Pancreas (tissue), 10 donors: ENCODE measurements at places on chromosomes 6 and 20.
A peak's percentile ranks its signal among the peaks of the same experiment; 100 is the strongest.

DNA sequence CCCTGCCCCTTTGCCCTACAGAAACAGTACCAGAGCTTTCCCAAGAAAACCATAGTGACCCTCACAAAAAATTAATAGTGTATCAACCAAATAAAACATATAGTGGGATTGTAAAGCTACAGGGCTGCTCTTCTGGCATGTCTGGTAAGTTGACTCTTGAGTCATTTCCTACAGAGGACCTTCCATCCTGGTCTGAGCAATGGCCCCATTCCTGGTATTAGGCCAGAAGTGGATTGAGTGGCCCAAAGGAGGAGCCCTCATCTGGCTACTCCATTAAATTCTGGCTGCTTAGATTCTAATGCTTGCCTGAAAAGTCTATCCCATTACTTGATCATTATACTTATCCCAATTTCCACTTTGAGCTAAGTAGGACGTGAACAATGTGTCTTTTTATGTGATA, 150.9 kb upstream of the HMGN3 start:
- DNase-seq, result no peak

GRCh38 chr6:163381118-163381756, 33.3 kb upstream of the QKI start:
- no peak for DNase-seq

DNA sequence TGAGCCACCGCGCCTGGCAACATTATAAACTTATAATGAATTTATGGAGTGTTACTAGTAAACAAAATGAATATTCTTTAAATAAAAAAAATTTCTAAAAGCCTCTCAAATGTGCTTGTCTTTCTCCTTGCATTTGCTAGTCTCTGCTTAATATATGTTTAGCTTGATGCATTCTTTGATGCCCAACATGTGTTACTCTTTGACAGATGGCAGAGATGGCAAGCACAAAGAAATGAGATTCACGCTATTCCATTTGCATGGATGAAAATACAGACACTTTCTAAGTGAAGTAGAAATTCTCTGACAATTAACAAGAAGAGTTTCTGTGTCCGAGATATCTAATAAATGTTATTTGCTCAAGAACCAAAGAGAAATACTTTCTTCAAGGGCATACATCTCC, 30.1 kb downstream of the DCDC2 start:
- DNase-seq, result no peak

- no peak for DNase-seq
Observed at GRCh38 chr6:166313255-166314070, 5.3 kb upstream of the PRR18 start.

- no peak for DNase-seq
Observed at GRCh38 chr6:90249034-90249433, 47.6 kb downstream of the BACH2 start.

- peak; percentile 30 for DNase-seq
Observed at GRCh38 chr20:63606686-63607085, 20.2 kb downstream of the GMEB2 start.

DNA sequence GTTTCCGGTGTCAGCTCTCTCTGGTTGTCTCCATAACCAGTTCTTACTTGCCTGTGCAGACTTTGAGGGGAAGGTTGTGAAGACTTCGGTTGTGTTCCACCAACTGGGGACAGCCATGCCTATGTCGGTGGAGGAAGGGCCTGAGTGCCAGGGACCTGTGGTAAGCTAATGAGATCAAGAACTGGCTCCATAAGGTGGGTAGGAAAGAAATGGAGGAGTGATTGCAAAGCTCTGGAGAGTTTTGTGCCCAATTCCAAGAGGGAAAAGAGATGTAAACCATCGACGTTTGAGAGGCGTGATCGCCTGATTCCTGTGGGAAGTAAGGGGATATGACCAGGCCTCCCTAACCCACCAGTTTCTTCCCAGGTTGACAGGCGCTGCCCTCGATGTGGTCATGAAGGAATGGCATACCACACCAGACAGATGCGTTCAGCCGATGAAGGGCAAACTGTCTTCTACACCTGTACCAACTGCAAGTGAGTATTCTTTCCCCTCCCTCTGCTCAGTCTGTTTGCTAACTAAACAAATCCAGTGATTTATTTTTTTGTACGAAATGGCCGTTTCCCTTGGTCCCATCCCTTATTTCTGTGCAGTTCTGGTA, 893 bp downstream of the POLR1H start:
- peak; percentile 57 for DNase-seq

DNA sequence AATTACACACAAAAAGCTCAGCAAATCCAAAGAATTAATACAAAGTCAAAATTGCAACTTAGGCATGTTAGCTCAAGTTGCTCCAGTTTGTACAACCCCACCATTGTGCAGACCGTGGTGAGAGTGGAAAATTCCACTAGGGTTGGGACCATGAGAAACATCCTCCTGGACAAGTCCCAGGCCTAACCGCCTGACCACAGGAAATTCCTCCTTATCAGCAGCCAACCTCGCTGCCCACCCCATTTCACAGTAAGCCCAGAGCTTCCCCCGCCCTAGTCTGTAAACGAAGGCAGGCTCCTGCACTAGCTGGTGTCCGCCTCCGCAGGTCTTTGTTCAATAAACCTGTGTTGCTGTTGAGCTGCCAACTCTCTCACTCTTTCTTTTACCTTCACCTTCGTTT, 1023.3 kb downstream of the EYS start:
- DNase-seq, result no peak

GRCh38 chr6:144989319-144990107, 704.4 kb downstream of the UTRN start:
- DNase-seq, result no peak

GRCh38 chr6:70445001-70445400, 31.7 kb downstream of the FAM135A start:
- DNase-seq, result no peak

DNA sequence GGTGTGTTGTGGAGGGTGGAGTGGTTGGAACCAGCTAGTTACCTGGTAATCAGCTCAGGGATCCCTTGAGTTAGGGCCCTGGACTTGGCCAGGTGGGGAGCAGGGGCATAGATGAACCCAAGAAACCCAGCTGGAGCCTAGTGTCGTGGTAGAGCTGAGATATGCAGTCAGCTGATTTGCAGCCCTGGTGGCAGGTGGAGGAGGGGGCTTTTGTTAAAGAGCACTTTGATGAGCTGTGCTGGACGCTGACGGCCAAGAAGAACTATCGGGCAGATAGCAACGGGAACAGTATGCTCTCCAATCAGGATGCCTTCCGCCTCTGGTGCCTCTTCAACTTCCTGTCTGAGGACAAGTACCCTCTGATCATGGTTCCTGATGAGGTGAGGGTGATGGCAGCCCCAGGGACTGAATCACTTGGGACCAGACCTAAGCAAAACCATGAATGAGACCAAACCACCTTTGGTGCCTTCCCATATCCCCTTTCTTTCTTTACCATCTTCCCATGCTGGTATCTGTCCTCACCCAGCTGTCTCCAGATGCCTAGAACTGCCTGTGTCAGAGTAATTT, 12.7 kb downstream of the DEF6 start:
- no peak for DNase-seq

DNA sequence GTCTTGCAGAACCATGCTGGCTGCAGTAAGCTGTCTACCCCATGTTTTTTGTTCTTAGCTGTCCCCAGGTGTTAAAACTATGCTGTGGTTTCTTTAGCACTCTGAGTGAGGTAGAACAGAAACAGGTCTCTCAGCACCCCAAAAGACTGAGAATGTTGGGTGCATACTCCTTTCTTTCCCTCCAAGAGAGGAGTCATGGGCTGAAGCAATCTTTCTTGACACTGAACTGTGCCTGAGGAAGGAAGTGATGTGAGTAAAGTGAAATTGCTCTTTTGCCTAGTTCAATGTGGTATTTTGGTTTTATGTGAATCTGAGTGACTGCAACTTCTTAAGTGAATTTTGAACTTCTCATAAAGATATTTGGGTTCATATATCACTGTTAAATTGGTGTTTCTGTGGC, 138.0 kb upstream of the MCHR2 start:
- no peak for DNase-seq

DNA sequence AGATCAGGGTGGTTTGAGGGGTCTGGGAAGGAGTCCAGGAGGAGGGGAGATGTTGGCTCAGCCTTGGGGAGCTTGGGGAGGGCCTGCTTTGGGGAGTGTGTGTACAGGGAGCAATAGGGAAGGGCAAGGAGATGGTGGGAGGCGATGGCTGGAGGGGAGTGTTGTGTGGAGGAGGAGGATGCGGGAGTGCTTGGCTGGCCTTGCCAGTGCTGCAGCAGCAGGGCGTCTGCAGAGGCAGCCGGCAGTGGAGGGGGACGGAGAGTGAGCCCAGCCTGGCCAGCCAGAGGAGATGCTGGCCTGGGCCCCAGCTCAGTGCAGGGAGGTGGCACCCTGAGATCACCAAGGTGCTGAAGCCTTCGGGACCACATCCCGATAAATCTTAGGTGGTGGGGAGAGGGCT, 3.9 kb downstream of the IP6K3 start:
- no peak for DNase-seq

DNA sequence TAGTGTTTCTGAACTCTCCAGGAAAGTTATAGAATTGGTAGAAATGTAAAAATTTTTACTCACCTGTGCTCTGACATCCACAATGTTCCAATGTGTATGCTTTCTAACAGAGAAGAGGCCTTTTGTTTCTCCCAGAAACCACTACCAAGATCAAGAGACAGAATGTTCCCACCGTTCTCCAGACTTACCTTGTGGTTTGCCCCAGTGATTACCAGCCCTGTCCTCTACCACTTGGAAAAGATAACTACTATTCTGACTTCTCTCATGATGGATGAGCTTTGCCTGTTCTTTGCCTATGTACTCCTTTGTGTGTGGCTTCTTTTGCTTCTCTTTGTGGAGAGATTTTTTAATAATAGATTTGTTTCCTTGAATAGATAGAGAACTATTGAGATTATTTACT, 173.0 kb upstream of the SCGN start:
- no peak for DNase-seq

GRCh38 chr6:45714006-45714730, 301.5 kb downstream of the CLIC5 start:
- DNase-seq, result no peak
